ENCODE measurements at places on chromosomes 11 and 22.

DNA sequence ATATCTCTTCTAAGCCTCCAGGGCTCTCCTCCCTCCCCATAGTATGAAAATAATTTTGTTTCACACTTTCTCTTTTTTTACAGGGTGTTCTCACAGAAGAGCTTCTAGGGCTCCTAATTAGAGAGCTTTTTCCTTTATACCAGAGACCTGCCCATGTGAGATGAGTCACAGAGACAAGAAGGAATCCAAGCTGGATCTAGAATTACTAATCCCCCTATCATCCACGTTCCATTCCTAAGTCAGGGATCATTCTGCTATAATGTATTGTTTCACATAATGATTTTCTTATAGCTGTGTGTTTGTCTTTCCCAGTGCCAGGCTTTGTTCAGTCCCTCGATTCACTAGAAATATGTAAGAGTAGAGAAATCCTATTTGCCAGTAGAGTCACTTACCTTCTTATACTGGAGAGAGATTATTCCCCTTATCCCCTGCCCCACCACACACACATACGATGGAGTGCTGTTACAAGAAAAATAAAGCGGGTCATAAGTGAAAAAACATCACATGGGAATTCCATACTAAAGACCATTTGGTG, 778.3 kb upstream of the LRRC4C start:
- no peak for DNase-seq

- DNase-seq: no peak
Observed at GRCh38 chr11:46259971-46260560, 17.4 kb upstream of the CREB3L1 start.

GRCh38 chr11:128937480-128937879, 5.2 kb downstream of the TP53AIP1 start:
- no peak for DNase-seq

- no peak for DNase-seq
Observed at GRCh38 chr11:3626250-3626960, 15.4 kb downstream of the ART5 start.

DNA sequence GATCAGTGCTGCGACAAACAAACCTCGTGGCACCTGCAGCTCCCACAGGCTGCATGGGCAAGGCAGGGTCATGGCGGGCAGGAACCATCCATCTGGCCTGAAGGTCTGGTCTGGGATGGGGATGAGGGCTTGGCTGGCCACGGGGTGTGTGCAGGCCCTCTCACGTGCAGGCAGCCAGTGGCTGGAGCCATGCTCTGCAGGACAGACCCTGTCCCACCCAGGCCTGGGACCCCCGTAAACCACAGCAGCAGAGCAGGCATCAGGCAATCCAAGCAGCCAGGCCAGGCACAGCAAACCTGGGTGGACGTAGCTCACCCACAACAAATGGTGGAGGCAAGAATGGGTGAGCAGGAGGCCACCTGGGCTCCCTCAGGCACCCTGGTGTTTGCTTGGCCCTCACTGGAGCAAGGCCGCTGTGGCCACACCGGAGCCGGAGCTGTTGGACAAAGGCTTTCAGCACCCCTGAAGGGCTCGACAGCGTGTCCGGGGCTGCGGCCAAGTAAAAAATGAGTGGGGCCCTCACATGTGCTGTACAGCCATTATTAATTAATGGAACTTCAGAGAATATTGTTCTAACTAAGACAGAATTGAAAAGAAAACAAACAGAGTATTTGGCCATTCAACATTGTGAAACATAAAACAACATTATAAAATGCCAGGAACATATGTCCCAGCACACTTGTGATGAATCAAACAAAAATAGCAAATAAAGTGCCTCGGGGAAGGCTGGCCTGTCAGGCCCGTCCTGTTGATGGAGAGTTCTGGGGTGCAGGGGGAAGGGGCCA, 24.0 kb upstream of the GNB1L start:
- no peak for DNase-seq

DNA sequence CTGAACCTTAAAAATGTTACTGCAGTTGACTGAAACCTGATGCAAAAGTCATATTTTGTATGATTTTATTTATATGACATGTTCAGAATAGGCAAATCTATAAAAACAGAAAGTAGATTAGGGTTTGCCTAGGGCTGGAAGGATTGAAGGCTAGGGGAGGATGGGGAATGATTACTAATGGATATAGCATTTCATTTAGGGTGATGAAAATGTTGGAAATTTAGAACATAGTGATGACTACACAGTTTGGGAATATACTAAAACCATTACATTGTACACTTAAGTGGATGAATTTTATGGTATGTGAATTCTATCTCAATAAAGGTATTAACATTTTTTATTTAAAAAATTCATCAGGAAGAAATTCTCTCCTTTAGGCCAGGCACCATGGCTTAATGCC, 22.9 kb upstream of the PAFAH1B2 start:
- no peak for DNase-seq

DNA sequence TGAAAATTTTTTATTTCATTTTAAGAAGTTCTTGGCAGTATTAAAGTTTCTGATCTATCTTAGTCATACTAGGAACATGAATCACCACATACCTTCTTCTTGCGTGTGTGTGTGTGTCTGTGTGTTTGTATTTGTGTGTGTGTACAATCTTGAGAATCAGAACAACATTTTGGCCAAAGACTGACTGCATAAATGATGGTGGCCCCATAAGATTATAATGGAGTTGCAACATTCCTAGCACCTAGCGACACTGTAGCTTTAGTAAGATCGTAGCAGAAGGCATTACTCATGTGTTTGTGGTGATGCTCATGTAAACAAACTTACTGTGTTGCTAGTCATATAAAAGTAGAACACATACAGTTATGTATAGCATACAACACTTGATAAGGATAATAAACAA, 205.4 kb downstream of the FAM76B start:
- no peak for DNase-seq

DNA sequence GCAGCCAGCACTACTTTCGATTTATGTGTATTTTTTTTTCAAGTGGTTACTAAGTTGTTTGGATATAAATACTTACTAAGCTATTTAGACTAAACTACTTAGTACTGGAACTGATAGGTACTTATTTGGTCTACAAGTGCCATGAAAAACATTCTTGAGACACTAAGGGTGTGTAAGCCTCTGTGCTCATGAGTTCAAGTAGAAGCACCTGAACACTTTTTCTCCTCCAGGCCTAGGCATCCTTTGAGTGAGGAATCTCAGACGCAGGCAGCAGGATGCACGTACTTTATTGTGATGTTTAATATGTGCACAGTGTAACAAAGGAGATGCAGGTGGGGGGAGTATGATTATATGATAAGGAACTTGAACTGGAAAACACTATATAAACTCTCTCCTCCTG, 7.8 kb downstream of the TESMIN start:
- no peak for DNase-seq

GRCh38 chr11:57493507-57494503, 21.7 kb downstream of the SLC43A1 start:
- peak; percentile 79 for DNase-seq

DNA sequence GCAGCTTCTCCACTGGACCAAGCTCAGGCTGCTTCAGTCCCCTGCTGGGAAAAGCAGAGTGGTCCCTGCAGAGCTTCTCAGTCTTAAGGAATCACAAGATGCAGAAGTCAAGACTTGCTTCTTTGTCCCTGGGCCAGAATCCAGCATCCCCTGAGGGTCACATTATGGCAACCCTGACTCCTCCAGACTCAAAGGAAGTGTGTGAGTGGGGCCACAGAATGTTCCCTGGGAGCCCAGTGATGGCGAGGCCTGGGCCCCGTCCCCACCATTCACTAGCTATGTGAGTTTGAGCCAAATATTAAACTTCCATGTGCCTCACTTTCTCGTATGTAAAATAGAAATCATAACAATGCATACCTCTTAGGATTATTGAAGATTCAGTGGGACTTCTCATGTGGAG, 122.2 kb upstream of the NCAM1 start:
- DNase-seq: no peak

DNA sequence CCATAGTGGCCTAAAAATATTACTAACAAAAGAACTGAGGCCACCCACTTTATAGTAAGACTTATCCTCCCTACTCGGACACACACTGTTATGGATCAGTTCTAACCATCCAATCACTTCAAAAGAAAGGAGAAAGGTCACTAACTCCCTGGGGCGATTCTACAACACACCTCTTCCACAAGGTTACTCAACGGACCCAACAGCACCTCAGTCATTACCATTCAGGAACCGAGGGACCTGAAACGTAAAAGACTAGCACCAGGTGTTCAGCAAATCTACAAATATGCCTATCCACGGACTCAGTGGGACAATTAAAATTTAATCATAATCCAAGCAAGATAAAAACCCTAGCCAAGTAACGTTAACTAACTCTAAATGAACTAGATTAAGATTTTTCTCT, 1.6 kb downstream of the HNRNPUL2 start:
- DNase-seq: no peak

- DNase-seq: peak; percentile 90
Observed at GRCh38 chr11:65856689-65857499, 1.1 kb downstream of the CFL1 start.

DNA sequence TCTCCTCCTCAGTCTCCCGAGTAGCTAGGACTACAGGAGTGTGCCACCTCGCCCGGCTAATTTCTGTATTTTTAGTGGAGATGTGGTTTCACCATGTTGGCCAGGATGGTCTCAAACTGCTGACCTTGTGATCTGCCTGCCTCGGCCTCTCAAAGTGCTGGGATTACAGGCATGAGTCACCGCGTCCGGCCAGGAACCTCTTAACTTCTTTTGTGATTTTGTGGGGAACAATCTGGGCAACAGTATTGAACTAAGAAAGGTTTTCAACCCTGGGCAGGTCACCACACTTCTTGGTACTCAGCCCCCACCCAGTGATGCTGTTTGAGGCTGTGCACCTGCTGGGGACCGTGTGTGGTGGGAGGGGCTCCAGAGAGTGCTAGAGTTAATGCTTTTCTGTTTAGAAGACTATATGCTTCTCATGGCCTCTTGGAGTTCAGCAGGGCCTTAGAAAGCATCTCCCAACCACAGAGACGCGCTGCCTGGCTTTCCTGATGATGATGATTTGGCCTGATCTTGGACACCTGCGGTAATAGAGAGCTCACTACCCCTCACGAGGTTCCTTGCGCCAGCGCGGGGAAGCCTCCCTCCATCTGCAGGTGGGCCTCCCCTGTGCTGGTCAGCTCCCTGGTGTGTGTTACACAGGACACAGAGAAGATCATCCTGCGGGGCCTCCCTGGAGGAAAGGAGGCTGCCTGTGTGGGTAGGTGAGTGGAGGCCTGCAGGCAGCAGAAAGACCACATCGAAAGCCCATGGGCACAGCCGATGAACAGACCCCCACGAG, 1.2 kb downstream of the DENND6B start:
- DNase-seq: no peak

DNA sequence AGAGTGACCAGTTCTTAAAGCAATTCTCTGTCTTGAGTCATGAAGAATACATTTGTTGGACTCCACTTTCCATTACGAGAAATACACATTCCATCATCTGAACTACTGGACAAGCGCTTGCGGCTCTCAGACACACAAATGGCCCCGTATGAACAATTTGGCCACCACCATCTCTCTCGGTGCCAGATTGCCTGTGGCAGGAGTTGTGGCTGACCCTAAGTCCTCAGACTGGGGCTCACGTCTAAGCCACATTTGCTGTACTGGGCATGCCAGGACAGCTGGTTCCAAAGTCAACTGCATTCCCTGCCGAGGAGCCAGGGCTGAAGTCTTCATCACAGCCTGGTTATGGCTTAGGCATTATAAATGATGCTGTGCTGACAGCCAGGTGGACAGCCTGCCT, 227.5 kb downstream of the MIAT start:
- DNase-seq: no peak

DNA sequence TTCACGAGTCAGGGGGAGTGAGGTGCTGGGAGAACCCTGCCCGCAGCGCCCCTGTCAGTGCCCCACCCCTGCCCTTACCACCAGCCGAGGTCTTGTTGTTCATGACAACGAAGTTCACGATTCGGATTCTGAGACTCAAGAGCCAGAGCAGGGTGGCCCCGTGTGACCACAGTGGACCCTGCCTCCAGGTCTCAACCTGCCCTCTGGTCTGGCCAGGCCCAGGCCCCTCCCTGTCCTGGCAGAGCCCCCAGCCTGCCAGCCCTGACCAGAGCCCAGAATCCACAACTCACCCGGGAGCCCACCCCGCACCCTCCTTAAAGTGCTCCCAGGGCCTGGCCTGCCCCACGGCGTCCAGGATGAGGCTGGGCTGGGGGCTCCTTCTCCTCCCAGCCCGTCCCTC, 9.9 kb downstream of the ANO9 start:
- no peak for DNase-seq

GRCh38 chr22:18978506-18978905, 42.4 kb upstream of the PRODH start:
- no peak for DNase-seq

- no peak for DNase-seq
Observed at GRCh38 chr22:17322511-17322910, 46.7 kb upstream of the CECR2 start.

DNA sequence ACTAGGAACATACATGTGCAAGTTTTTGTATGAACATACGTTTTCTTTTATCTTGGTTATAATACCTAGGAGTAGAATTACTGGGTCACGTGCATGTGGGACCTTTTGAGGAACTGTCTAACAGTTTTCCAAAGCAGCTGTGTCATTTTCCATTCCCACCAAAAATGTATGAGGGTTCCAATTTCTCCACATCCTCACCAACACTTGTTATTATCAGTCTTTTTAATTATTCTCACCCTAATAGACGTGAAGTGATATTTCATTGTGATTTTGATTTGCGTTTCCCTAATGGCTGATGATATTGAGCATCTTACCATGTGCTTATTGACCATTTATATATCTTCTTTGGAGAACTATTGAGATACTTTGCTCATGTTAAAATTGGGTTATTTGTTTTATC, 162.1 kb downstream of the CHST1 start:
- no peak for DNase-seq

- no peak for DNase-seq
Observed at GRCh38 chr11:12161137-12161536, 50.7 kb downstream of the MICAL2 start.

GRCh38 chr22:38792833-38793232, 1.1 kb downstream of the DNAL4 start:
- DNase-seq: no peak

DNA sequence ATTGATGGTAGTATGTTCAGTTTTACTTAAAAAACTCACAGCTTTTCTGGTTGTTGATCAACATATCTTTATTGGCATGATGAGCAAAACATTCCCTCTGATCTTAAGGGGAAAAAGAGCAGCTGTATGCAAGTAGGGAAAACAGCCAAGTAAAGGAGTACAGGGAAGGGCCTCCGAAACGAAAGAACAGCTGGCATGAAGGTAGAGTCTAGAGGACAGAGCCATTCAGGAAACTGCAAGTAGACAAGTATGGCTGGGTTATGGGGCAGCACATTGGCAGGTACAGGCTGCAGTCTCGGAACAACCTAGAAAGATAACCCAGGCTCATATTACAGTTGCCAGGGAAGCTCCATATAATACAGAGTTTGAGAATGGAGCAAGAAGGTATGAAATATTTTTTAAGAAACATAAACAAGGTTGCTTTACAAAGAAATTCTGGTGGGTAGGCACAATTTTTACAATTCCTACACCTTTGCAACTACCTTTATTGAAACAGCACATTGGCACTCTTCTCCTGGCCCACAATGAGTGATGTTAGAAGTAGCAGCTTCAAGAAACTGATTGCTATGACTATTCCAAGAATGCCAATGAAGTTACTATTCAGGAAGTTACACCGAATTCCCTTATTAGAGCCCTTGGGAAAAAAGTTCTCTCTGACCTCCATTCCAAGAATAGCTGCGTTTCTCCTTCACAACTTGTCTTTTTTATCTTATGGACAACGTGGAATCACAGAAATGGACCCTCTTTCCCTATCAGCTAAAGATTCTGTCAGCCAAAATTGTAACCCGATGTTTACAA, 45.2 kb downstream of the LGR4 start:
- no peak for DNase-seq

Measured in OCI-M1 (cell line).